ENCODE measurements at places on chromosomes 7 and 10. TPM values are rescaled to one million over a fixed set of nuclear protein-coding genes. Genes with fewer than 3 reads are reported as not detected.

- DNase-seq, result no peak
These were observed 3.5 kb downstream of the DLX5 start for GRCh38 chr7:97020996-97021746.

Gene TLL2
- total RNA-seq, result not detected

DNA sequence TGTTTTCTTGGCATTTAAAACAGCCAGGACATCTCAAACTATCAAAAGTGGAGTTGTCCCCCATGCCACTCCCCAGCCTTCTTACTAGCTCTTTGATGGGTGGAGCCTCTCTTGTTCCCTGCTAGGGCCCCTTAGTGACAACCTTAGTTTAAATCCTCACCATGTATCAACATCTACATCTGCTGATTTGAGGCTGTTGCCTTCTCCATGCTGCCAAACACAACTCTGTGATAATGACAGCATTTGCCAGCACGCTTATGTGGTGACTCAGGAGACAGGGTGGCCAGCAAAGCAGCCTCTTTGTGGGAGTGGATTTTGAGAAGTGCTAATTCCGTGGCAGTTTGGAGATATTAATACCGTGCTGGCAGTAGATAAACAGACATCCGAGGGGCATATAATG is 145.4 kb downstream of the LRRC4 start:
- DNase-seq, result no peak

- no peak for DNase-seq
These were observed 6.6 kb upstream of the LGI1 start for GRCh38 chr10:93751124-93751523.

DNA sequence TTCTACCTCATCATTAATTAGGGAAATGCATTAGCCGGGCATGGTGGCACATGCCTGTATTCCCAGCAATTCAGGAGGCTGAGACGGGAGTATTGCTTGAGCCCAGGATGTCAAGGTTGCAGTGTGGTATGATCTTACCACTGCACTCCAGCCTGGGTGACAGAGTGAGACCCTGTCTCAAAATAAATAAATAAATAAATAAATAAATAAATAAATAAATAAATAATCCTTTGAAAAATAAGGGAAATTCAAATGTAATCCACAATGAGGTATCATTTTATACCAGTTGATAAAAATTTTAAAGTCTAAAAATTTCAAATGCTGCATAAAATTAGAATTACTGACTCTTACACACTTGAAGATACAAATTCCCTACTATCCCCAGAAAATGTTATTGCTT is 334.3 kb downstream of the ADK start:
- DNase-seq, result no peak

DNA sequence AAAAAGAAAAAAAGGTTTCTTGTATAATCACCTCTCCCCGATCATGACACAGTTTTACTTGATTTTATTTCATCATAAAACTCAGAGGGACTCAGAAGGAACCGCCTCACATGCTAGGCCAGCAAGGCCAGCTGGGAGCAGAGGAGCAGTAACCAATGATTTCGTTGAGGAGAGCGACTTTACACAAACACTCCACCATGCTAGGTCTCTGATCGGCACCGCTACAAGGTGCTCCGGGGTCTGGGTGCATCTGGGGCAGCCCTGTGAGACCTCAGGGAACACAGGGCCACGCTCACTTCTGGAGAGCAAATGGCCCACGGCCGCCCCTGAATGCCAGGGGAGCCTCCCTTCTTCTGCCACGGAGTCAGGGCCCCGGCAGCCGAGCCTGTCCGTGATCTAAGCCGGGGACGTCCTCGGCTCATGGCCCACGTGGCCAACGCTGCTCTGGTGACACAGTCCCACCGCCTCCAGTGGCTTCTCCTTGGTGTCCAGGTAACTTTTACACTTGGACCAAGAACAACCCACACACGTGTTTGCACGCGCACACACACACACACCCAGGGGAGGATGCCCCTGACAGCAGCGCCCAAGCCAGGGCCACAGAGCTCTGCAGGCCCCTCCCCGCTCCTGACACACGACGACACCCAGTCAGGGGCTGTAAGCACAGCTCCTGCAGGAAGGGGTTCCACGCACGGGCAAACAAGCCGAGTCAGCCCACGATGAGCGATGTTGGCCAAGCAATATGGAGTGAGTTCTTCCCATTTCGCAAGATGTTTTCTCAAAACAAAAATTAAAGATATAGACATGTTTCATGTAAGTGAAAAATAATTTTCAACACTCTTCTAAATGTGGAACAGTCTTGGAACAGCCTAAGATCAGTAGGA is 332.3 kb downstream of the DNAJB6 start:
- DNase-seq, result no peak

Gene CNNM1
- 0.14 TPM for total RNA-seq

DNA sequence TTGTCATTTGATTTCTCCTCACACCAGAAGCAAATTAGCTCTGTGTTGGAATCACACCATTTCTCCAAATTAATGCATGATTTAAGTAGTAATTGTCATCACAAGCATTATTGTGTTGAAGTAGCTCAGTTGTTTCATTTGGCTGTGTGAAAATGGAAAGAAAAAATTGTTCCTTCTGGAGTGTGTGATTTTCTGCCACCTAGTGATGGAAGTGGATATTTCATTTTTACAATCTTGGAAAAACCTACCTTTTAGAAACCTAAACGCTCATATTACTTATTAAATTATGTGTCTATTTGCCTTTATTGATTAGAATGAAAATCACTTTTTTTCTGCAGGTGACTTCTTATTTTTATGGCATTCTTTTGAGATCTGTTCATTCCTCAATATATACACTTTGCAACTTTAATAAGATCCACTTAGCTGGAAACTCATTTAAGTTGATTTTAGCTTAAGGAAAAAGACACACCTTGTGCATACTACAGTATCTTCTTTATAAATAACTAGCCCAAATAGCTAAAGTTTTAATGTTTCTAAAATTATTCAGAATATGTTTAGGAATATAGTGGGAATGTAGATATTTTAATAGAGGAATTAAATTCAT is 50.0 kb downstream of the SRI start:
- DNase-seq, result no peak

GRCh38 chr10:122173337-122173736 is 97.8 kb upstream of the BTBD16 start:
- no peak for DNase-seq

DNA sequence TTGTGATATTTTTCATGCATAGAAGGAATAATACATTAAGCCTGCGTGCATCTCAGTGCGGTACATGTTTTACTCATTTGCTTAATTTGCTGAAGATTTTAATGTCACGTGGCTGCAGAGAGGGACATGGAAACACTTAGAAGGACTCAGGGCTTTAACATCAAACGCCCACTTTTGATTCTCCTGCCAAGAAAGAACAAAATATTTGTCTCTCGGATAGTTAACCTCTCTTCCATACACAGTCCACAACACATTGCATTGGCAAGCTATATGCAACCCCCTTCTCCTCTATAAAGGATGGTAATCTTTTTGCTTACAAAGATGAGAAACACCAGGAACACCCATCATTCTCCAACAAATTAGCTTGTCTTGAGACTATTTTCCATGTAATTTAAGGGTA is 148.0 kb upstream of the NRP1 start:
- no peak for DNase-seq

Gene PRSS37
- not detected for total RNA-seq

Gene SUGCT
- total RNA-seq, result 12.8 TPM

DNA sequence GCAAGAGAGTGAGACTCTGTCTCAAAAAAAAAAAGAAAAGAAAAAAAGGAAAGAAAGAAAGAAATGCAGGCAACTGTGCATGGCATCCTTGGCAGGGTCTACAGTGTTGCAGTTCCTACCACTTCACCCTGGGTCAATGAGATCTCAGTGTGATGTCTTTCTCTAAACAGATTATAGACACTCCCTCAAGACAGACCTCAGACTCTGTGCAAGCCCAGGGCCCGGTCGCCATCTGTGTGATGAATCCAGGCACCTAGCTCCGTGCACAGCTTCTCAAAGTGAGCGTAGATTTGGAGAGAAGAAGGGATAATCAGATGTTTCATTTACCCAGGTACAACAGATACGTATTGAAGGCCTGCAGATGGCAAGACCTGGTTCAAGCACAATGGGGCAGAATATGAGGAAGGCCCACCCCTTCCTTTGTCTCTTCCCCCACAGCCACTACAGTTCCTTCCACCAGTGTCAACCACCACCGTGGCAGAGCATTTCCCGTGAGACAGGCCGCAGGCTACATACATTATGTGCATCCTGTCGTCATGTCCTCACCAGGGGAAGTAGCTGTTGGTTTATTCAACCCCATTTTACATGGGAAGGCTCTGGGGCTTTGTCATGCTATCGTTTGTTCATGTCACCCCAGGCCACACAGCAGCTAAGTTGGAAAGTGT is 471.7 kb upstream of the GALNT17 start:
- DNase-seq, result no peak

Gene FKBP6
- not detected for total RNA-seq

- no peak for DNase-seq
These were observed 23.9 kb upstream of the HSPB1 start for GRCh38 chr7:76278540-76278939.

- no peak for DNase-seq
These were observed 329.0 kb downstream of the ACTR3B start for GRCh38 chr7:153088601-153089000.

DNA sequence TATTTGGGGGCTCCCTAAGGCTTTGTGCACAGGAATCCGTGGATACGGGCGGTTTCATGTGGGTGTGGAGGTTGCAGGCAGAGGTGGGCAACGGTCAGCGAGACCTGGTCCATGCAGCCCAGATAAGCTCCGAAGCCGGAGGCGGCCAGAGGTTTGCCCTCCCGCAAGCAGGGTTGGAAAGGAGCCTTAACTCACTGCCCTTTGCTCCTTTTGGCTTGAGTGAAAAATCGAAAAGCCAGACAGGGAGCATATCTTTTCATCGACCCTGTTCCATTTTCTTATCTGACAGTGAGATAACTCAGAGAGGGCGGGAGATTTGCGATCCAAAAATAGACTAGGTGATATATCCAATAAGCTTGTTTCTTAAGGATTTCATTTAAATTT is 1.5 kb downstream of the GRM3 start:
- DNase-seq, result no peak

GRCh38 chr10:22550732-22551131 is 163.6 kb downstream of the PIP4K2A start:
- DNase-seq, result no peak

DNA sequence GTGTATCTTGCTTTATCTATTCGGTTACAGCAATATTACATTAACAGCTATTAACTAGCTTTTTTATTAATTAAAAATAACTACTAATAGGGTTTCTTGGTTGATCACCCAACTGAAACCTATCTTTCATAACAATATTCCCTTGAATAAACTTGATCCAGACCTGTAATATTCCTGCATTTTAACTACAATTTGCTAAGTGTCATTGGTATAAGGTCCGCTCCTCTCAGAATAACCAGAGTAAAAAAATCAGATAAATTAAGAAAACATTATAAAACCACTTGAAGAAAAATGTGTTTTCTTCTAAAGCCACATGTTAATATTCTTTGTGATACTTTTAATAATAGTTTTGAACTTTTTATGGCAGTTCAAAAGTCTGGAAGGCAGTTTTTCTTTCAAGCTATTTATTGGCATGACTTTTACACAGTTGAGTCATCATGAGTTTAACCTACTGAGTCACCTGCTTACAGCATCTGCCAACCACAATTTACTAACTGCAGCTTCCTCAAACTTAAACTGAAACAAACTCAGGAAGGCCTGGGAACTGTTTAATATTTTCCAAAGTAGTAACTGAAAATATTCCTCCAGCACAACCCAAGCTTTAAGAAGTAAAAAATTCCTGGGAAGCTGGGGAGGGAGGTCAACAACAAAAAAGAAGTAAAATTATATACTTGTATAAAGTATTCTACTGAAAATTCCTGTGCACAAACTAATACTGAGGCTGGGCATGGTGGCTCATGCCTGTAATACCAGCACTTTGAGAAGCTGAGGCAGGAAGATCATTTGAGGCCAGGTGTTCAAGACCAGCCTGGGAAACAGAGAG is 103.2 kb downstream of the NRBF2 start:
- DNase-seq, result no peak

Gene DBF4
- 3.0 TPM for total RNA-seq

Gene RADIL
- total RNA-seq, result 0.25 TPM

- DNase-seq, result no peak
These were observed 64.3 kb upstream of the RET start for GRCh38 chr10:43012578-43012977.

DNA sequence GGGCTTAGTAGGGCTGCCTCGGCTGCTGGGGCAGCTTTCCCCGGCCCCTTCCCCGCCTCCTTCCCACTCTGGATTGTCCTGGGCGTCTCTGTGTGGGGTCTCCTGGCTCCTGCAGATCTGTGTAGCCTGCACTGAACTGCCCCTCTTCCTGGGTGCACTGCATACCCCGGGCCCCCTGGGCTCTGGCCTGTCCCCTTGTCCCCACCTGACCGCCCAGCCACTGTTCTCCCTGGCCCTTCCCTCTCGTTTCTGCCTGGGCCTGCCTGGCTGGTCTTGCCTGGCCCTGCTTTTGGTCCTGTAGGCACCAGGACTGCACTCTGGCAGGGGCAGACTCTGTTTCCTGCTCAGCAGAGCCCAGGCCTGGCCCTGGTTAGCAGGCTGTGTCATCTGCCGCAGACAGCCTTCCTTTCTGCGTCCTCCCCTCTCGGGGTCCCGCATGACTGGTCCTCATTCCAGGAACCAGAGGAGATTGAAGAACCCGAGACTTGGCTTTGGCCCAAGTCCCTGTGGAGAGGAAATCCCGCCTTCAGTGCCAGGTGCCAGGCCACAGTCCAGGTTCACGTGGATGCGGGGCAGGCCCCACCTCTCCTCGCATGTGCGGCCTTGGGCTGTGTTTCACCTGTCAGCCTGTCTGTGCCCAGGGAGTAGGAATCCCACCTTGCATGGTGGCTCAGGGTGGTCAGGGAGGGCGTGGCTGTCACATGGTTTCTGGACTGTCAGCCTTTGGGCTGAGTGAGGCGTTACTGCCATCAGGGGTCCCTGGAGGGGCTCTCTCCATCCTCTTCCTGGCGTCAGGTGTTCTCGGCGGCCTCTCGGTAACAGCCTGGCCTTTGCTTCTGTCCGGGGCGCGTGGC is 9.2 kb downstream of the INPP5A start:
- DNase-seq, result peak; percentile 75

DNA sequence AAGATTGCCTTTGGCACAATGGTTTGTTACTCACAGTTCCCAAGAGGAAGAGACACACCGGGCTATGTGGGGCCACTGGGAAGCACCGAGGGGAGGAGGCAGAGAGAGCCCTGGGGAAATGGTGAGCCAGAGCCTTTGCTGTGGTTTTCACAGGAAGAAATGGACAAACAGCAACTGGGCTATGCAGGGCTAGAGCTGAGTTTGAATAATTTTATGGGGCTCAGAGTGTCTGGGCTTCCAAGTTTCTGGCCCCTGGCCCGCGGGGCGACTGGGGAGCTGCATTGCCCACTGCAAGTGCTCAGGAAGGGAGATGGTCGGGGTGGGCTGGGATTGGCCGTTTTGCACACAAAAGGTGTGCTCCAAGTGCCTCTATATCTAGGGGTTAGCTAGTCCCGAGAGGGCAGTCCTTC is 92.6 kb downstream of the CHST15 start:
- DNase-seq, result no peak

Gene LOXL4
- total RNA-seq, result 33.4 TPM

- DNase-seq, result no peak
These were observed 29.9 kb downstream of the MYL10 start for GRCh38 chr7:101598986-101599771.

Gene ZNF804B
- total RNA-seq, result not detected

Data from right lobe of liver (tissue), 6 donors.